Stimulated activated CD8-positive, alpha-beta memory T cell treated with anti-CD3 and anti-CD28 coated beads, Interleukin-12 subunit alpha, Interleukin-12 subunit beta, amount 100 ng/mL, for 4 hours (primary cell): ENCODE measurements at places on chromosomes 7 and 10.

DNA sequence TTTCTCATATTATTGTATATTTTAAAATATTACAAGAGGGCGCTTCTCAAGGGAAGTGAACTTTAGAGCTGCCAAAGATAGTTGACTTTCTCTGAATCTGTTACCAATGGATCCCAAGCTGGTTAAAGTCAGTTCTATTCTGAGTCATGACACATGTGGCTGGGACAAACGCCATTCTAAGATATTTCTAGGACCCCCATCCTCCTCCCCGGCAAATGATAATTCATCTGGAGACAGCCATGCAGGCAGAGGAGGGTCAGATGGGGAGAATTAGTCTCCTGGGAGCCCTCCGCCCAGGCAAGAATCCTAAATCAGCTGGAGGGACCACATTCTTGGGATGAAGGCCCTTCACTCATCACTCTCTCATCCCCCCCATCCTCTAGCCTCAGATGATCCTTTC lies 187.7 kb downstream of the GFRA1 start:
- DNase-seq = no peak

DNA sequence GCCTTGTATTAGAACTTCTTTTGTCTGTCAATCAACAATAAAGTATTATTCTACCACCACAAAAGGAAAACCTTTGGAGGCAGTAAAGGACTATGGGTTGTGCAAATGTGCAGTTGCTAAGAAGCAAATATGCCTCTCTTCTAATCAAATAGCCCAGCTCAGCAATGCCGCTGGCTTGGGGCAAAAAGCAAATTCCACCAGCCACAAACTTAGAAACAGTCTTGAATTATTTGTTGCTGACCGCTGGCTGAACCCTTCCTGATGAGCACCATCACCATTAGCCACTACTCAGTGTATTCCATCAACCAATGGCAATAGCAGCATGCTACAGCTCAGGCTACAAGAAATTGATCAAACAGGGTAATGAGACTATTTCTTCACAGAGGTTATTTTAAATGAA lies 51.0 kb downstream of the SKAP2 start:
- no peak for DNase-seq

DNA sequence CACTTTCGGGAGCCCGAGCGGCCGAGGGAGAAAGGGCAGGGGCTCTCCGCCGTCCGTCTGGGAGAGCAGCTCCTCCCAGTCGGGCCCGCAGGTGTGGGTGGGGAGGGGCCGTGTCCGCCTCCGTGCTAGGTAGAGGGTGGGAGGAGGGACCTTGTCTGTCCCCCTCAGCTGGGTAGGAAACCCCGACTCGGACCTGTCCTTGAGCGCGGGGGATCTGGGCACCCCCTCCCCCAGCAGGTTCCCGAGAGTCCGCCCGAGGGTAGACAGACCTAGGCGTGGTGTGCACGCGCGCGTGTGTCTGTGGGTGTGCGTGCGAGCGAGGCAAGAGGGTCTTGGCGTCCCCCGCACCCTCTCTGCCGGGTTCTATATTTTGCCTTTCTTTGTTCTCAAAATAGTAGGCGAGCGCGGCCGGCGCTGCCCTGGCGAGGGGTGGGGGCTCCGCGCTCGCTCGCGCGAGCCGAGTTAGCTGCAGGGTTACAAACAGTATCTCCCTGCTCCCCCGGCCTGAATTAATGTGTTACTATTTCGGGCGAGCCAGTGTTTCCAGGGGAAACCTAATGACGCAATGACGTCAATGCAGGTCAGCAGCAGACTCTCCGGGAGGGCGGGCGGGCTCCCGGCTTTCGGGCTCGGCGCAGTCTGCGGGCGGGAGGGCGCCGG lies 73.9 kb upstream of the LEP start:
- no peak for DNase-seq

DNA sequence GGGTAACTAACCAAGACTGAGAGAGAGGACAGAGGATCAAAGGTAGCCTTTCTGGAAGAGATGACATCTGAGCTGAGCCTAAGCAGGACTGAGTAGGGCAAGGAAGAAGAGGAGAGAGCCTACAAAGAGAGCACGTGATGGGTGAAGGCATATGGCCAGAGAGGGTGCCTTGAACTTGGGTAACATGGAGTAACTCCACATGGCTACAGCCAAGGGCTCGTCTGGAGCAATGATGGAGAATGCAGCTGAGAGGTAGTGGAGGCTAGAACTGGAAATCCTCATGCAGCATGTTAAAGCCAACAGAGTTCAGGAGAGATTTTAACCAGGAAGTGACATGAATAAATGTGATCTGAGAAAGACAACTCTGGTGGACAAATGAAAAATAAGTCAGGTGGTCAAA lies 77.8 kb downstream of the LRRC17 start:
- DNase-seq = no peak

GRCh38 chr10:118594392-118595063 lies 920 bp downstream of the PRLHR start:
- DNase-seq = peak; percentile 3

DNA sequence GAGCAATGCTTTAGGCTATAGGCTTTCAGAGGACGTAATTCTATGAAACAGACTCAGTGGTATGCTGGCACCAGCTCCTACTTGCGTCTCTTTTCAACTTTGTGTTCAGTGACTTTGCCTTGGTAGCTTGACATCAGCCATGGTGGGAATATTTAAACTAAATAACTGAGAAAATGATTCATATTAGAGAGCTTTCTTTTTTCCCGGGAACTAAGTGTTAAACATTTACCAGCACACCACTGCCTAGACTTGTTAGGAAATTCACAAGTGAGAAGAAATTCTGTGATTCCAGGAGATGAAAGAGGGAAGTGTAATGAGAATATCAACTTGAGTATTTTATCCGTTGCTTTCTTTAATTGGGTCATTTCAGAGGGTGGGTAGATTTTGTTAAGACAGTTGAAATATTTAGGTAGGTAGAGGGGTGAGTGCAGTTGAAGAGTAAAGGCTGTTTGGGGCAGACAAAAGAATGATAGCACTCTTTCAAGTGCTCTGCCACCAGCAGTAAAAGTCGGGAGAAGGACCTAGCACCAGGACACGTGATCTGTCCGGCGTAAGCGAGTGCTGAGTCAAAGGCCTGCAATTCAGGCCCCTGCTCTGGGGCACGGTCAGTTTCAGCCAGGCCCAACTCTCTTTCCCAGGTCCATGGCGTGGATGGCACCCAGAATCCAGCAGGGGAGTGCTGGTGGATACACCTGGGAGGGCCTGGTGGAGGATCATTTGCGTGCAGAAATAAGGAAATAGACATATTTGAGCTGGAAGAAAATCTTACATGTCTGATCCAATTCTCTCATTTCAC lies 206.3 kb downstream of the SNX10 start:
- DNase-seq = no peak

DNA sequence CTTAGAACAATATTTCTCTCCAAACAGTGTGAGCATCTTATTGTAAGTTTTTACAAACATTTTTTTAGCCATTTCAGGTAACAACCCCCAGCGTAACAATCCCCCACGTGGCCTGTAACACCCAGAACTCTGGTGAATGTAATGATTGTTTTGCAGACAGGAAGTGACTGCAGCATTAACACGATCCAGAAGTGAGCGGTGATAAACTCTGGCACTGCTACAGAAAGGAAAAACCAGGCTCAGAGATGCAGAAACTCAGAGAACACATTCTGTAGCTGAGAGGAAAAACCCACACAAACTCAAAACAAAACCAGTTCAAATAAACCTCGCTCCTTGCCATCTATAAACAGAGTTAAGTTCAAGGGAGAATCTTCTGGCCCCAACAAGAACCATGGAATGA lies 285.7 kb downstream of the FGFR2 start:
- DNase-seq = no peak

GRCh38 chr10:59595593-59595992 lies 114.1 kb downstream of the SLC16A9 start:
- DNase-seq = no peak

GRCh38 chr10:29304995-29305335 lies 16.1 kb downstream of the LYZL1 start:
- DNase-seq = no peak

DNA sequence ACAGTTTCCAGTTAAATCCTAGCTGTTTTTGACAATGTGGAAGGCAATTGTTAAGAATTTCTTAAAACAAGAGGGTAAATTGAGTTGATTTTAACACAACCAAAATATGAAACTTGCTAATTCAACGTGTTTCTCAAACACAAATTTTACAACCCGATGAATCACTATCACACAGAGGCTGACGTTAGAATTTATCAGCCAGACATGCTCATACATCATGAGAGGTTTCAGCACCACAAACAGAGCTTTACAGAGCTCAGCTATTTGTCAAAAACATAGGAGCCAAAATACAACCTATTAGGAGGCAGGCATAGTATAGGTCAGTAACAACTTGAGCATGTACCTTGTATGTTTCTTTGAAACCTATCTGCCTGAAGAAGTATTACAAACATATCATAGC lies 36.1 kb downstream of the LRRN3 start:
- DNase-seq = no peak

- DNase-seq = peak; percentile 85
Measured at GRCh38 chr7:105876091-105876963, at the start of gene ATXN7L1. Gene ATXN7L1, minus strand, starts transcription at chr7:105876599. Its CDS starts 41 bp downstream, at chr7:105876558.
